Activated gamma-delta T cell (primary cell): ENCODE measurements at places on chromosomes 4 and X.
A peak's percentile ranks its signal among the peaks of the same experiment; 100 is the strongest.

DNA sequence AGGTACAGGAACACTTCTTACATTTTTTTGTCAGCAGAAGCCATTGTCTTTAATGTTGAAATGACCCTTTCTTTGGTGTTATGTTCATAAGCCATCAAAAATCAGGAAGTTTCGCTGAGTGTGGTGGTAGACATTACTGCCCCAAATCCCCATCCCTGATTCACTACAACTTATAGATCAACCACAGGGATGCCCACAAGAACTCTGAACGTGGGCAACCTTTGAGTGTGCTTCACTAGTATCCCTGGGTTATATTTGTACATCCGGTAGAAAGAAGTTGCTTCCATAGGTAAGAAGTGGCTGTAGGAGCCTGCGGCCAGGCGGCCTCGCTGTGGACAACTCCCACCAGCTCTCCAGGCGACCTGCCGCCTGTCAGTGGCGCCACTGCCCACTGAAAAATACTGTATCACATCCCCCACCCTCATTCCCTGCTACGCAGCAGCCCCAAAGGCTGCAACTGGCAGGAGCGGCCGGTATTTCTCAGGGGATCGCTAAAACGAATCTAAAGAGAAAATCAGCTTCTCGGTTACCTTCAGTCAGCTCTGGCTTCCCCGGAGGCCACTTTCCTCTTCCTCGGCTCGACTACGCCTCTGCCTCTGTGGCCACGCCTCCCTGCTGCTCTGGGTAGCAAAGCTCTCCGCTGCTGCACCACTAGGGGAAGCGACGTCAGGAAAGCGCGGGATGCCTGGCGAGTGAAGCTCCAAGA is 13.9 kb upstream of the ETDC start:
- DNase-seq, result peak; percentile 11

GRCh38 chrX:16445166-16445752 is 204.7 kb upstream of the S100G start:
- DNase-seq, result no peak

DNA sequence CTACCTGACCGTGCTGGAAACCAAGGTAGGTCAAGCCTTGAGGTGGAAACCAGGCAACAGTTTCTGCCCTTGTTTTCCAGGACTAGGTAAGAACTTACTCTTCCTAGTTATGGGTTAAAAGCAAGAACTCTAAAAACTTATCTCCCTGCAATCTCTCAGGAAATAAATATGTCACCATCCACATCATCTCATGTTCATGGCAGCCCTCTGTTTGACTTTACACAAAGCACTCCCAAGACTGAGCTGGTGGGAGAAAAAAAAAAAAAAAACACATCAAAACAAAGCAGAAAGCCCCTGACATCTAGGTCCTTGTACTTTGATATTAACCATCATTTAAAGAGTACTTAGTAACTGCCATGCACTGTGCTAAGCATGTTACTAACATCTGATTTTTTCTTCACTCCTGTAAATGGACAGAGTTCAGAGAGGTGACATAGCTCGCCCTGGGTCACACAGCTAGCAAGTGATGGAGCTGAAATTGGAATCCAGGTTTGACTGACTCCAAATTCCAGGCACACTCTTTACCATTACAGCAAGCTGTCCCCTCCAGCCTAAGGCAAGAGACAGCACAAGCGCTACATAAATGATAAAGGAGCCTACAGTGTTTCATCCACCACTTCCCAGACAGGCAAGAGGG is 102.8 kb upstream of the NOCT start:
- DNase-seq, result no peak

GRCh38 chr4:170102426-170102825 is 12.7 kb upstream of the AADAT start:
- DNase-seq, result no peak

DNA sequence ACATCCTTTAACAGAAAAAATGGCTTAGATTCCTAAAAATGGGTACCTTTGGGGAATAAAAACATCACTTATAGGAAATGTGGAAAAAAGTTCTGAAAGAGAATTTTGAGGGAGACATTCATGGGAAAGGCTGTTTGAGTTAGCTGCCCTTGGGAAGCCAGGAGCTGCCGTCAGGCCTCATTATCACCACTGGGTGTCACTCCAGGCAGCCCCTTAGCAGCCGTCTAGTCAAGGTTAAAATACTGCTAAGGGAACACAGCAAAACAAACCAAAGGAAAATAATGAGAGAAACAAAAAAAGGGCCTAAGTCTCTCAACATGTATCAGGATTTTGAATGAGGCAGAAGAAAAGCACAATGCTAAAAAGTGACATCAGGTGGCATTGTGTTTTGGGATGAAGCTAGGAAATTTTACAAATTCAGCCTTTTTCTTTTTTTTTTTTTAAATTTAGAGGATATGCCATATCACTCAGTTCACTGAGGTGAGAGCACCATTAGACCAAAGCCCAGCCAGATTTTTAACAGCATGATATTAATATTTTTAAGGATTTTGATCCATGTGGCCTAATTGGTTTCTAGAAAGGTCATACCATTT is 235.3 kb downstream of the GPAT3 start:
- no peak for DNase-seq

- DNase-seq, result no peak
These were observed 398.8 kb upstream of the RPS6KA3 start for GRCh38 chrX:20665481-20665880.

DNA sequence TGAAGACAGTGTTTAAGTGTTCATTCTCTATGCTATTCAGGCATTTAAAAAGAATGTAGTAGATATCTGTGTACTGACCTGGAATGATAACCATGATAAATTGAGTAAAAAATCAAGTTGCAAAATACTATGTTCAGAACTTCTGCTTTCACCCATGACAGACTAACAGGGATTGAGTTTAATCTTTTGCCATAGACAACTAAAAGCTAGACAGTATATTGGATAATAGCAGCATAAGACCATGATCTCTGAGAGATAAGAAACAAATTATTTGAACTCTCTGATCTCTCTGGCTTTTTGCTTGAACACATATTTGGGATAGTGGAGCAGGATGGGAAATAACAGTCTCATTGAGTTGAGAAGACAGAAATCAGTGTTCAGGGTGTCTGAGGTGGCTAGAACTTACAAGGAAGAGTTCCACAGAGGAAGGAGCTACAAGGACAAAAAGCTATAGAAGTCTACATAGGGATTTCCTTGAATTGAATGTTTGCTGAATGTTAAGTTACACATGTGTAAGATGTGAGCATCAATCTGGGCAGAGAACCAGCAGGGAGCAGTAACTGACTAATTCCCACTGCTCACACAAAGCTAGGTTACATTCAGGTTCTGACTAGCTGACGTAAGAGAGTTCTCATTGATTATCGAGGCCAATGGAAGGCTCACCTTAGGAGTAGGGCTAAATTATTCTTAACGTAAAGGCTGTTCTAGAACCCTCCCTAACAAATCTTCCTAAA is 60.4 kb downstream of the SLC30A9 start:
- DNase-seq, result no peak

GRCh38 chr4:38675146-38676121 is 11.4 kb downstream of the KLF3 start:
- DNase-seq, result no peak

GRCh38 chr4:77433418-77433733 is 172.2 kb upstream of the CXCL13 start:
- no peak for DNase-seq
